ENCODE measurements at places on chromosomes 6 and 20.

DNA sequence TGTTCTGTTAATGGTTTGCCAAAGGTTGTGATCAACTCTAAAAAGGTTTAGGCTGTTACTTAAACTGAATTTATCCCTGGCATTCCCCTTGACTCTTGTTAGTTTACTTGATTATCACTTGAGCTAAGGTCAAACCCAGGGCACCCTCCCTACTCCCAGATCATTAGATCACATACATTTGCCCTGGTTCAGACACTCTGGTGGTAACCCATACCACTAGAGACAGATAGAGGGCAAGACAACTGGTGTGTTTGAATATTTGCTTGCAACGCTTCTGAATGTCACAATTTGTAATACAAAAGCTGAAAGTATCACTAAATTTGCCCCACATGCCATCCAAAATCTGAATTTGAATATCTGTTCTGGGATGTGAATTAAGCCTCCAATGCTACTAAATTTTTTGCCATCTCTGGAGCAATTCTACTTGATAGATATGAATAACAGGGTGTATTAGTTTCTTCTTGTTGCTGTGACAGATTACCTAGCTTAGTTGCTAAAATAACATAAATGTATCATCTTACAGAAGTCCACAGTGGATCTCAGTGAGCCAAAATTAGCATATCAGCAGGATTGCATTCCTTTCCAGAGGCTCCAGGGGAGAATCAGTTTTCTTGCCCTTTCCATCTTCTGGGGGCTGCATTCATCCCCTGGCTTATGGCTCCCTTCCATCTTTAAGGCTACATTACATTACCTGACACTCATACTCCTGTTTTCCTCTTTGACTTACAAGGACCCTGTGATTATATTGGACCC lies 45.4 kb downstream of the FIG4 start:
- DNase-seq: no peak

GRCh38 chr6:11309947-11310665 lies 77.6 kb upstream of the NEDD9 start:
- no peak for DNase-seq

GRCh38 chr20:57662456-57663240 lies 42.4 kb upstream of the ZBP1 start:
- no peak for DNase-seq

DNA sequence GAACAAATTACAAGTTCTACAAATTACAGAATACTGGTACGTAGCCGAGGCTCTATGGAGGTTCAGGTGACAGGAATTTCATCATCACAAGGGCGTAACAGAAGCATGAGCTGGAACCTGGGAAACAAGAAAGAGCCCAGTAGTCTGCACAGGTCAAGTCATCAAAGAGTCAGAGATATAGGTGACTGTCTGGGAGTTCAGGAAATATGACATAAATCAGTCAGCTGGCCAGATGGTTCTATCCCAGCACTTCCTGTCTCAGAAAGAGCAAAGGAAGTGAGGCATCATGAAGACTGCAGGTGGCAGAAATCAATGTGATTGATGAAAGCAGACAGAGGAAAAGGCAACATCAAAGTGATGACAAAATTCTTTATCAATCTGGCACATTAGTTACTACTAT lies 23.3 kb downstream of the MYCT1 start:
- no peak for DNase-seq
